ENCODE measurements at places on chromosomes 1 and 21.

DNA sequence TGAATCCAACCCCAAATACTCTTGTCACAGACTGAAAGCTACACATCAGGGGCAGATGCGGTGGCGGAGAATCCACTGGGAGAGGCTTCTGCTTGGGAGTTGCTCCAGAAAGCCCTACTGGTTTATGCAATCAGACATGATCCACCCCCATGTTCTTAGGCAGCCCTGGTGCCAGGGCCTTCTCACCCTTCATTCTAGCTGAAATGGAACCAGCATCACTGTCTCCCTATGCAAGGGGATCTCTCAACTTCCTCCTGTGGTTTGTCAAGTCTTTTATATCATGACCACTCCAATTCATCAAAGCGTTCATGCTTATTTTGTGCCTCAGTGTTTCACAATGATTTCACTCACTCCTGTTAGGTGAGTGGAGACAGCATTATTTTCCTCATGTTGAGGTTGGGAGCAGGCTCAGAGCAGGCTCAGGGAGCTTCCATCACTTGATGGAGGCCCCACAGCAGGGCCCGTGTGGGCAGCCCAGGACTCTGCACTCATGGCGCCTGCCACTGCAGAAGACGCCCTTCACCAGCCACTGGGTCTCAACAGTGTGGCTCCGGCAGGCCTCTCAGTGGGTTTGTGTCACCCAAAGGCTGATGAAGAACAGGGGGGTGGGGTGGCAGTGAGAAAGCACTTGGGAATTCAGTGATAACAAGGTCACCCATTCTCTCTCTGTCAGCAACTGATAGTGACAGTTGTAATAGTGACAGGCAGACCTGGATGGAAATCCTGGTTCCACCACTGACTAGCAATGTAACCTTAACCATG lies 67.1 kb downstream of the CD58 start:
- DNase-seq, result no peak

GRCh38 chr1:241640867-241641622 lies 876 bp upstream of the CHML start:
- DNase-seq, result no peak

- DNase-seq, result no peak
Observed at GRCh38 chr1:55974714-55975441, 604.5 kb downstream of the PLPP3 start.

DNA sequence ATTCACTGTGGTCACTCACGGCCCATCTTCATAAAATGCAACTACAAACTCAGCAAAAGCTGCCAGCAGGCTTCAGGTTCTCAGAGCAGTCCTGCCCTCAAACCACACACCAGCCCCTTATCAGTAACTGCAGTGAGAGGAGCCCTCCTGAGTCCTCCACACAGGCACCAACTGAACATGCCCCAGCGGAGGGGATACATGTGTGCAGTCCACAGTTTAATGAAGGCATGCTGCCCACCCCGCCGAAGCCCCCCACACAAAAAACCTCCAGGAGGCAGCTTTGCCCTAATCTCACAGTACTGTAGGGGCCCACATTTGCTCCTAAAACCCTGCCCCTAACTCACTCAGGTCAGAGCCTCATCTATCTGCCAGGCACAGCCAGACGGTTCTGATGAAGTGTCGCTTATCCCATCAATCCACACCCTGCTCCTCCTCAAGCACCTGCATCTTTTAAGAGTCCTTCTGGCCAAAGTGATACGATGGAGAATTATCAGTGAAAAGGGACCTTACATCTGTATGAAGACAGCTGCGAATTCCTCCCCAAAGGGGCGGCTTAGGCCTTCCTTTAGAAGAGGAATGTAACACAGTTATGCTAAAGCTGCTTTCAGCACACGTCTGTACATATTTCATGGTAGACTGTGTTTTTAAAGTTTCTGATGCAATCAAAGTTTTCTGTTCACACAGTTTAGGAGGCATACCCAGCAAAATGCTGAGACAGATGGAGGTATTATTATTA lies 3.5 kb downstream of the ABCB10 start:
- no peak for DNase-seq

GRCh38 chr1:217526636-217527035 lies 104.3 kb downstream of the GPATCH2 start:
- no peak for DNase-seq

- DNase-seq, result no peak
Observed at GRCh38 chr1:199791495-199791894, 236.0 kb upstream of the NR5A2 start.

DNA sequence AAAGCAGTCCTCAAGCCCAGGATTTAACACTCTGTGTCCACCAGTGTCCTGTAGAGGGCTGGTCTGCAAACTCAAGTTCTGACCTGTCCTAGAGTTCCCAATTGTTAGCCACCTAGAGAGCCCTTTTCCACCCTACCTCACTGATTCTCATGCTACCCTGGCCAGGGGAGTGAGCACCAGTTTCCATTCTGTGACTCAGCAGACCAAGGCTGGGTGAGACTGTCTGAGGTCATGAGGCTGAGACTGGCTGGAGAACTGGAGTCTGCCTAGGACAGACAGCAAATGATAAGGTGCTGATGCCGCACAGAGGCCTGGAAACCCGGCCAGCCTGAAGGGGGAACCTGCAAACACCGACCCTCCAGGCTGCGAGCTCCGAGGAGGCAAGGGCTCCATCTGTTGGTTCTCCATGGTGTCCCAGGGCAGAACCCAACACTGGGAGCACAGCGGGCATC lies 13.7 kb downstream of the GLIS1 start:
- DNase-seq, result peak; percentile 80
